ENCODE measurements at places on chromosomes 7 and 10.

- DNase-seq, result no peak
Observed at GRCh38 chr10:43960477-43960876, 311.8 kb upstream of the ZNF32 start.

- DNase-seq, result no peak
Observed at GRCh38 chr7:1716263-1717094, 46.4 kb downstream of the ELFN1 start.

DNA sequence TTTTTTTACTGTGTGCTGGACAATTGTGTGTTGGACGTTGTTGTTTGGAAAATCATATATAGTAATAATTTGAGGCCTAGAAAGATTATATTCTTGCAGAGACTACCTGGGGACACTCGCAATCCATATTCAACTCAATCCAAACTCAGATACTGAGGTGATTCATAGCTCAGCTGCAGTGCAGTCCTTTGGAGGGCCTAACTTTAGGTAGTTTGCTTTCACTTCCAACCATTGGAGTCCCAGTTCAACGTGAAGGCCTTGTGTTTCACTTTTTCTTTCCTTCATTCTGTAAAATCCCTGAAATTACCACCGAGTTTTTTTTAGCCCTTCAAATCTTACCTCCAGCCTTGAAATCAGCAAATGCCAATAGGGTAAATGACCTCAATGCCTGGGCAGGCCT lies 32.3 kb downstream of the ATRNL1 start:
- DNase-seq, result no peak

GRCh38 chr10:84089162-84089561 lies 50.1 kb upstream of the GHITM start:
- DNase-seq, result no peak

DNA sequence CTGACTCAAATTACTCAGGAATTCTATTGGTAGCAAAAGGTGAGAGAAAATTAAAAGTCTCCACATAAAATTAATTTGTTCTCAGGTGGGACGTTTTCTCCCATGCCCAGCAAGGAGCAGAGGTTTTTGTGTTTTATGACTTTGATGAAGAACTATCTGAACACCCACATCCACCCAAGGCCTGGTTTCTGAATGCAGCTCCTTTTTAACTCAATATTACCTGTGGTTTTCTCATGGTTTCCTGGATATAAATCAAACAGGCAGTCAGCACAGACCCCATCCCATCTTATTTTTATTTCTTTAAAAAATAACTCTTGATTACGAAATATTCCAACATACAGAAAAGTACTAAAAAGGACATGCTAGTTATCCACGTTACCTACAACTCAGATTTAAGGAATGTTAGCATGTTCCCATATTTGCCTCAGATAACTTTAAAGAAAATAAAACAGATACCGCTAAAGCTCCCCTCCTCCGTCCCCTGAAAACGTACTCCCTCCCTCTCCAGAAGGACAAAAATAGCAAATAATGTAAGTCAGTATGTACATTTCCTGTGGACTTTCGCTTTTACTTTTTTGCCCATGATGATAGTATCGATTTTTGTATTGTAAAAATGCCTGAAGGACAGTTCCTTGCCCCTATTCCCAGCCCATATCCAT lies 43.4 kb downstream of the GLI3 start:
- DNase-seq, result no peak

DNA sequence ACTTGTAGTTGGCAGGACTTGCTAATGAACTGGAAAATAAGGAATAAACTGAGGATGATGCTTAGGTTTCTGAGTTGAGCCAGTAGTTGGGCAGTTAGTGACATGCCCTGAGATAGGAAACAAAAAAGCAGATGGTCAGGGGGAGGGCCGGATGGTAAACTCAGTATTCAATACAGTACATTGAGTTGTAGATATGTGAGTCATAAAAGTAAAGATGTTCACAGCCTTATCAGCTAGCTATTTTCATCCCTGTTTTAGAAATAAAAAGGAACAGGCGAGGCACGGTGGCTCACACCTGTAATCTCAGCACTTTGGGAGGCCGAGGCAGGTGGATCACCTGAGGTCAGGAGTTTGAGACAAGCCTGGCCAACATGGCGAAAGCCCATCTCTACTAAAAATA lies 22.2 kb upstream of the NRBF2 start:
- no peak for DNase-seq

- no peak for DNase-seq
Observed at GRCh38 chr10:133139551-133140065, 20.4 kb upstream of the KNDC1 start.

DNA sequence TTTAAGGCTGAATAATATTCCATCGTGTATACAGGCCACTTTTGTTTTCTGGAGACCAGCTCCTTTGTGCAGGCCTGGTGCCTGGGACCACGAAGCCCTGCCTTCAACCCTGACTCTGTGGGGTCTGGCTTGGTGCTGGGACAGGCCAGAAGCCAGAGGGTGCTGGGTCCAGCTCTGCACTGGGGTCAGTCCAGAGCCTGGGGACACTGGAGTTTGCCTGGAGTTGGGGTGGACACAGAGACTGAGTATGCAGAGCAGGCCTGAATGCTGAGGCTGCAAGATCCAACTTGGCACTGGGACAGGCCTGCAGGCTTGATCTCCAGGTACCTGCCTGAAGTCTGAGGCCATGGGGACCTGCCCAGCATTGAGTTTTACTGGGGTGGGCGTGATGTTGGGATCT lies 558.8 kb upstream of the CNTNAP2 start:
- DNase-seq, result no peak

DNA sequence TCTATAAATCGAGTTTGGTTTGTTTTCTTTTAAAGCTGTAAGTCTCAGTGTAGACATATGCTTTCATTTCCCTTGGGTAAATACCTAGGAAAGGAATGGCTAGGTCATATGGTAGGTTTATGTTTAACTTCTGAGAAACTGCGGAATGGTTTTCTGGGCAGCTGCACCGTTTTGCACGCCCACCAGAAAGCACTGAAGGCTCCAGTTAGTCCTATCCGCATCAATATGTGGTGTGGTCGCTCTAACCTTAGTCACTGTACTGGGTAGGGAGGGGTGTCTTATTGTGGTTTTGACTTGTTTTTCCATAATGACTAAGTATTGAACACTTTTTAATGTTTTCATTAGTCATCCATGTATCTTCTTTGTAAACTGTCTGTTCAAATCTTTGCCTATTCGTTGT lies 279.5 kb upstream of the AKR1E2 start:
- DNase-seq, result no peak

DNA sequence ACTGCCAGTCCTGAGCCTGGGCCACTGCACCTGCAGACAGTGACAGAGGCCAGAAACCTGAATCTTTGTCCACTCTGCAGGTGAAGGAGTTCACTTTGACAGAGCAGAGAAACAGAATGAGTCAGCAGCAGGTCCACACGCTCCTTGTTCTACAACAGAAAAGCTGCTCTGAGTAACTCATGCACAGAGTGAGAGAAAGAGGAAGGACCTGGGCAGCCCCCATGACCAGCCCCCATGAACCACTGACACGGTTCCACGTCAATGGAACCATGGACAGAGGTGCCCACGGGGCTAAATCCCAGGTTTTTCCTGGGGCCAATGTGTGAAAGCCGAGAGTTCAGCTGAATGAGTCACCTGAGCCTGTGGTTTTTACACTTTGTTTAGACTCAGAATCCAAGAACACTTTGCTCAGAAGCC lies 40.8 kb upstream of the CTBP2 start:
- no peak for DNase-seq

DNA sequence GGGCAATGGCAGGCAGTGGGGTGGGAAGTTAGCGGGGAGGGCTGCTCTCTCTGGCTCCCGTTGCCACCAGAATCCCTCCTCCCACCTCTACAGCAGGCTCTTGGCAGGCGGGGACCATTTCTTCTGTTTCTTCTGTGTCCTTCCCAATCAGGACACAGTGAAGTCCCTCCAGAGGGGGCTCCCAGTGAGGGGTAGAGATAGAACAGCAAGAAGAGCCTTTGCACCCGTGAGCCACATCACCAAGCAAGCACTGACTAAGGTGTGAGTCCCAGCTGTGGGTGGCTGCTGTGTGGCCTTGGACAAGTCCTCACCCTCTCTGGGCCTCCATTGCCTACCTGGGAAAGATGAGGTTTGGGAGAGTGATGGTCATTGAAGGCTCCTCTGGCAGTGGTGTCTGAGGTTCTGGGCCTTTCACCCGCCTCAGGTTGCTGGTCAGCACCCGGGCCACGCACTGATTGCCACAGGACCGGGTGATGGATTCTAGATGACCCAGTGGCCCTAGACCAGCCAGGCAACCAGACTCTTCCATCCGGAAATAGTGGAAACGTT lies 26.0 kb upstream of the PCBD1 start:
- no peak for DNase-seq

GRCh38 chr7:128767475-128768110 lies 8.0 kb downstream of the OPN1SW start:
- no peak for DNase-seq
